ENCODE measurements at places on chromosomes 1 and 21.

DNA sequence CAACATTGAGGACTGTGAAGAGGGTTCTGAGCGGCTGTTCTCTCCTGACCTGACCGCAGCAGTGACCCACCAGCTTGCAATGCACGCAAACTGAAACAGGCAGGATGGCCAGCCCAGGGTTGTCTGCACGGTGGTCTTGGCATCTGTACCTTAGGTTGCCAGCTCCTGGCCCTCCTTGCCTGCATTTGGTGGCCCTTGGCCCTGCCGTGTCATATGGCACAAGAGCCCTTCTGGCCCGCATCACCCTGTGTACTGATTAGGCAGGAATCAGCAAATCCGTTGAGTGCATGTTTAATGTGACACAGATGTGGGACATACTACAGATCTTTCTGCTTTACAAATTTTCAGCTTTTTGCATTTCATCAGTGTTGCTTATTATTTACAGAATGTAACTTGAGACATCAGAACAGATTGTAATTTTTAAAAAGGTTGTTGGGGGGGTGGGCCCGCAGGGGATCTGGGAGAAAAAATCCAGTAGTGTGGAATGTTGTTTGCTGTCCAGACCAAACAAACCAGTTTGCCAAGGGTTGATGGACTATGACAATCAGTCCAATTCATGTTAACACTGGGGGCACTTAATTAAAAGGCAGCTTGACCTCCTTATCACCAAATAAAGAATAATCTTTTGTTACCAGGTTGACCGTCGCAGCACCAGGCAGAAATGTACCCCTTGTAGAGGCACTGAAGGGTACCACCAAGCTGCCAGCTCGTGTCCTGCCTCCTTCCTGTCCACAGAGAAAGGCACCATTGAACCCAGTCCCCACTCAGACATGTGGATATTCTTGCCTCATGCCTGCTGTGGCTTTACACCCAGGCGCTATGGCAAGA lies 132.6 kb downstream of the DHRS3 start:
- DNase-seq: no peak

- no peak for DNase-seq
These were observed 11.9 kb downstream of the RGS8 start for GRCh38 chr1:182672487-182672836.

GRCh38 chr1:229507502-229507901 lies 639 bp downstream of the NUP133 start:
- DNase-seq: no peak

- peak; percentile 58 for DNase-seq
These were observed 133.4 kb downstream of the COP1 start for GRCh38 chr1:176073524-176074157.

DNA sequence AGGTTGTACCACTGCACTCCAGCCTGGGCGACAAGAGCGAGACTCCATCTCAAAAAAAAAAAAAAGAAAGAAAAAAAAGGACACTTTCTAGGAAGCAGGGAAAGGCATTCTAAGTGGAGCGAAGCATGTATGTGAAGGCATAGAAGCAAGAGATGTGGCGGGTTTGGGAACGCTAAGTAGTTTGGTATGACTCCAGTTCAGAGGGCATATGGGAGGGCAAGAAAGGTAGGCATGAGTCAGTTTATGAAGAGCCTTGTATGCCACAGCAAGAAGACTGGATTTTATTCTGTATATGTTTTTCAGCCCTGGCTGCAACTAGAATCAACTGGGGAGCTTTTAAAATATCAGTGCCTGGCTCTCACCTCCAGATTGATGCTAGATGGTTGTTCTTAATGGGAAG lies 4.4 kb upstream of the ELOVL1 start:
- peak; percentile 29 for DNase-seq

DNA sequence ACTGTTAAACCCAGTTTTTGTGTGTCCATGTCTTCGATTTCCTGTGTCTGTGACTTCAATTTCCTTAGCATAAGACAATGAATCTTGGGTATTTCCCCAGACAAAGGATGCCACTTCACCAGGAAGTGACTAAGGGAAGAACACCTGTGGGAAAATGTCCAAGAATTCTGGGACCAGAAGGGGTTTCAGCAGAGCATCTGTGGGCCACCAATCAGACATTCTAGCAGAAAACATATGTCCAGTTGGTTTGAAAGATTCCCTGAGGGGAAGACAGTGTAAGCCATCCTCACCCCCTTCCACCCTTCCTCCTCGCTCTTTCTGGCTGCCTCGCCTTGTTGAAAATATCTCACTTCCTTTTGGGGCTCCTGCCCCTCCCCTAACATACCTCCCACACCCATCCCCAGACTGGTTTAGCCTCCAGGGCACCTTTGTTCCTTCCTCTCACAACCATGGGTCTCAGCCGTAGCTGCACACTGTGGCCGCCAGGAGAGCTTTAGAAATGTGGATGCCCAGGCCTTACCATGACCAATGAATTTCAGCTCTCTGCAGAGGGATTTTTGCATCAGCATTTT lies 25.5 kb upstream of the IFNAR1 start:
- DNase-seq: no peak

DNA sequence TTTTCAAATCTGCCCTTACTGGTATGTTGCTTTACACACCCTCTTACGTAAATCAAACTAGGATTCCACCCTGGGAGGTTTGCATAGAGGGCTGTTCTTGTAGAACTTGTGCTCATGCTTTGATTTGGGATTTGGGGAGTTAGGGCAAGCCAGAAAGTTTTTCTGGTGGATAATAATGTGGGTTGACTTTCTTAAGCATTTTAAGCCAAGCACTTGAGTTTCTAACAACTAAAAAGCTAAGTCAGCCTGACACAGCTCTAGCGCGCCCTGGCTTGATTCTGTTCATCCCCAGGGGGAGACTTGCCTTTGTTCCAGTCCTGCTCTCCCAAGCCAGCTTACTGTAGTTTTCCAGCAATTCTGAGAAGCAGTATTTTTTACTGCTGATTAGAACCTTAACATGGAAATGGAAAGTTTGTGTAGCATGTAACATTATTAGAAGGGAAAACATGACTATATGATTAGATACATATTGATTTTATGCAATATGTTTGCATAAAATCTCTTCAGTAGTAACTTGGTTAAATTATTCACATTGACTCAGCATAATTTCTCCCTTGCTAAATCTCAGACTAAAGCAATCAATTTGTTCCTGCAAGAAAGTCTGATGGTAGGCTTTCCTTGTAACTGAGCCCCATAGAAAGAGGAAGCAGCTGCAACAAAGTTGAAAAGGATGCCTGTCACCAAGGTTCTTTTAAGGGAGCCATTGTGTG lies 11.0 kb upstream of the PGD start:
- DNase-seq: no peak

- no peak for DNase-seq
These were observed 7.5 kb downstream of the LRRC8C start for GRCh38 chr1:89640440-89640839.

GRCh38 chr21:31162079-31162699 lies 123.9 kb upstream of the KRTAP19-8 start:
- no peak for DNase-seq

- no peak for DNase-seq
These were observed 808.6 kb downstream of the USP25 start for GRCh38 chr21:16538405-16538804.

DNA sequence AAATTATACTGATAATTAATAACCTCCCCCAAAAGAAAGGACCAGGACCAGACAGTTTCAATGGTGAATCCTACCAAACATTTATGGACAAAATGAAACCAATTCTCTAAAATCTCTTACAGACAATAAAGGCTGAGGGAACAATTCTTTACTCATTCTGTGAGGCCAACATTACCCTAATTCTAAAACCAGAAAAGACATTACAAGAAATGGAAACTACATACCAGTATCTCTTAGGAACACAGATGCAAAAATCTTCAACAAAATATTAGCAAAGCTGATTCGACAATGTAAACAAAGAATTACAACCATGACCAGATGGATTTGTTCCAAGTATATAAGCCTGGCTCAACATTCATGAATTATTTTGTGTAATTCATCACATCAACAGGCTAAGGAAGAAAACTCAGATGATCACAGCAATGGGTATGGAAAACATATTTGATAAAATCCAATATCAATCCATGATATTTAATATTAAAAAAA lies 8.6 kb downstream of the TMED5 start:
- DNase-seq: no peak

DNA sequence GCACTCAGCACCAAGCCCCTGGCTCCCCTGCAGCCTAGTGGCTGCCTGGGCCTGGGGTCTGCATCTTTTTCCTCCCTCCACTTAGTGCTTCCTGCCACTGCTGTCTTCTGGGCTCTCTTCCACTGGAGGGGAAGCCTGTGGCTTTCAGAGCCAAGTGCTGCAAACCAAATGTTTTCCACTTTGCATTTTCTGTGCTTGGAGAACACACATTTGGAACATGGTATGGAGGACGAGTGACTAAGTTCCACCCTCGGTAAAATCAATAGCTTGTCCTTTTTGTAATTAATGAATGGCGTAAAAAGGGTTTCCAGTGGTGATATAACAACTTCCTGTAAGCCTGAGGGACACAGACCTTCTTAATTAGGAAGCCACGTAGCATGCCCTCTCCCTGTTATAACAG lies 10.1 kb upstream of the GPR153 start:
- no peak for DNase-seq

DNA sequence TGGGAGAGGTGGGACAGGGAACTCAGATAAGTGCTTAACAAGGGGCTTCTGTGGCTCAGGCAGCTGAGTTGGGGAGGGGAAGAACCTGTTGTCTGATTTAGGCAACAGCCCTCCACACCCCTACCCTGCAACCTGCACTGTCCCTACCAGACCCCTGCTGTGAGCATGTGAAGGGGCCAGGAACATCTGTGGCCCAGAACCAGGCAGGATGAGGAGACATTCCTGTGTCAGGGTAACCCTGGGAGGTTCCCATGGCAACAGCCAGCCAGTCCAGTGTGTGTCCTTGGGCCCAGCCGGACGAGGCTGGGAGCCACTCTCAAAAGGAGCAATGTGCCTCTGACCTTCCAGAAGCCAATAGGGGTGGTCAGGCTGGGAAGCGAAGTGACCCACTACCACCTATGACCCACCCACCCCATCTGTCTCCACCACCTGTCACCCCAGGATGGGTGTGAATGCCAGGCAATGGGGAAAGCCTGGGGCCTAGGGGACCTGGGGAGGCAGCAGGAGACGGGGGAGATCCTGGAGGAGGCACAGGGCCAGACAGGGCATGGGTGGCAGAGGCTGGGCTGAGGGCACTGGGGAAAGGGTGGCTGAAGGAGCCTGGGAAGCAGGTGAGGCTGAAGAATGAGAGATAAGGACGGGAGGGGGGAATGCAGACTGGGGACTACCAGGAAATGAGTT lies 5.0 kb upstream of the PMVK start:
- no peak for DNase-seq

DNA sequence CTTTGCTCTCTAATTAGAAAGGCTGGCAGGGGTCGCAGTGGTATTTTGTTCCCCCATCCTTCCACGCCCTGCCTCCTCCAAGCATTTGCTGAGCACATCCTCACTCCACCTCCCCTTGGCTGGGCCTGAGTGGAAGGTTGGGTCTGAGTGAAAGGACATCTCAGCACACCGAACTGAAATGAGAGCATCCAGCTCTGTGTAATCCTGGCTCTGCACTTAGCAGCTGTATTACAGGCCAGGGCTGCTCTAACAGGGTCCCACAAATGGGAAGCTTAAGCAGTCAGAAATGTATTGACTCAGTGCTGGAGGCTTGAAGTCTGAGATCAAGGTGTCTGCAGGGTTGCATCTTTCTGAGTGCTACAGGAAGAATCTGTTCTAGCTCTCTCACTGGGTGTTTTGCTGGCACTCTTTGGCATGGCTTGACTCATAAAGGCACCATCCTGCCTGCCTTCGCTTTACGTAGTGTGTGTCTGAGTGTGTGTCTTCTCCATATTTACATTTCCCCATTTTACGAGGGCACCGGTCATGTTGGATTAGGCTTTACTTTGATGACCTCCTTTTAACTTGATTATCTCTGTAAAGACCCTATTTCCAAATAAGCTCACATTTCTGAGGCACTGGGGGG lies 48.5 kb upstream of the IGSF21 start:
- DNase-seq: no peak

GRCh38 chr1:101546885-101547284 lies 310.1 kb downstream of the S1PR1 start:
- DNase-seq: no peak

DNA sequence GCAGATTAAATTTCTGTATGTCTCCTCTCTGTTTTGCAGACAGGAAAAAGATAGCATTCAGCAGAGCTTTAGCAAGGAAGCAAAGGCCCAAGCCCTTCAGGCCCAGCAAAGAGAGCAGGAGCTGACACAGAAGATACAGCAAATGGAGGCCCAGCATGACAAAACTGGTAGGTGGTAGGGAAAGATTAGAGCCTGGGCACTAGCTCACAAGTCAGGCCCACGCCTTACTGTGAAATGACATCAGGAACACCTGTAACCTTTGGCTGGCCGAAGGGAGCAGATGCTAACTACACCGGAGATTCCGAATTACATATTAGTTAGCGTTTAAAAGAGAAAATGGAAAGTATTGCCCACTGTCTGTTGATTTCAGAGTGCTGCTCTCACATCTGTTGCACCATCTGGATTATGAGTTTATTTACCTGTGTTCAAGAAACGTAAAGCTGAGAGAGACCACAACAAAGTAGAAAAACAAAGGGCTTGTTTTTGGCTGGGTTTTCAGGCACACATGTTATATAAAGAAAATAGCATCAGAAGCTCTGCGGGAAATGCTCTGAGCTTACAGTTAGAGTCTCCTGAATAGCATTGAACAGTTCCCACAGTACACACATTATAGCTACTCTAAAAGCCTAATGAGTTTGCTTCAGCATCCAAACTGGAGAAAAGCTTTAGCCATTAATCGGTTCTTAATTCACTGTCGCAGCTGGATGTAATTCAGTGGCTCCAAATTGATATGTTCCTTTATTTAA lies 160.0 kb downstream of the SDCCAG8 start:
- no peak for DNase-seq

- no peak for DNase-seq
These were observed 100.8 kb downstream of the RRAGC start for GRCh38 chr1:38758820-38759219.

DNA sequence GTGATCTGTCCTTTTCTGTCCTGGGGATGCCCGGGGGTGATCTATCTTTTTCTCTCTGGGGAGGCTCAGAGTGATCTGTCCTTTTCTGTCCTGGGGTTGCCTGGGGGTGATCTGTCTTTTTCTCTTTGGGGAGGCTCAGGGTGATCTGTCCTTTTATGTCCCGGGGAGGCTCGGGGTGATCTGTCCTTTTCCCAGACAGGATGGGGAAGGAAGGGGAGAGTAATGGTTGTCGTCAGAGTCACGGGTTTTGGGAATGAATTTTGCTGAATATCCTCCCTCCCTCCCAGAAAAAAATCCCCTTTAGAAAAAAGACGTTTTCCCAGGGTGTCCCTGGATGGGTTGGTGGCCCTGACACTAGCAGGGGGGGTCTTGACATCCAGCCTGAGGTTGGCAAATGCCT lies 91.5 kb downstream of the ARHGEF10L start:
- DNase-seq: no peak

DNA sequence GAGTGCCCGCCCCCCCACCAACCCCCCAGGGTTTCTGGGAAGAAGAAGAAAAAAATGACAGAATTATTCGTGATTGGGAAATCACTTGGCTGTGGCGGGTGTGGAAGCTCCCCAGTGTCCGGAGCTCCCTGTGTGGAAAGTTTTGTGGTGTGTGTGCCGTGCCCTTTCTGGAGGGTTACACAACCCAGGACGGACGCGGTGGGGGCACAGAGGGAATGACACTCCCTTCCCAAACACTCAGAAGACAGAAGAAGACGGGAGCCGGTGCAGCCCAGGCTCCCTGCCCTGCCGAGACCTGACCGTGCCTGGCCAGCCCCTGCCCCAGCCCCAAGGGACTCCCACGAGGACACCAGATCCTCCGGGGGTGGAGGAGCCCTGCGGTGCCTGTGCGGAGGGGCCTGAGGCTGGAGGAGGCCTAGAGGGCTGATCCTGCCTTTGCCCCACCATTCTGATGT lies 33.0 kb upstream of the ADARB1 start:
- no peak for DNase-seq

Measured in SW 1271 (cell line).